ENCODE measurements at places on chromosomes 4 and X. TPM values are rescaled to one million over a fixed set of nuclear protein-coding genes. Genes with fewer than 3 reads are reported as not detected.
A peak's percentile ranks its signal among the peaks of the same experiment; 100 is the strongest.

DNA sequence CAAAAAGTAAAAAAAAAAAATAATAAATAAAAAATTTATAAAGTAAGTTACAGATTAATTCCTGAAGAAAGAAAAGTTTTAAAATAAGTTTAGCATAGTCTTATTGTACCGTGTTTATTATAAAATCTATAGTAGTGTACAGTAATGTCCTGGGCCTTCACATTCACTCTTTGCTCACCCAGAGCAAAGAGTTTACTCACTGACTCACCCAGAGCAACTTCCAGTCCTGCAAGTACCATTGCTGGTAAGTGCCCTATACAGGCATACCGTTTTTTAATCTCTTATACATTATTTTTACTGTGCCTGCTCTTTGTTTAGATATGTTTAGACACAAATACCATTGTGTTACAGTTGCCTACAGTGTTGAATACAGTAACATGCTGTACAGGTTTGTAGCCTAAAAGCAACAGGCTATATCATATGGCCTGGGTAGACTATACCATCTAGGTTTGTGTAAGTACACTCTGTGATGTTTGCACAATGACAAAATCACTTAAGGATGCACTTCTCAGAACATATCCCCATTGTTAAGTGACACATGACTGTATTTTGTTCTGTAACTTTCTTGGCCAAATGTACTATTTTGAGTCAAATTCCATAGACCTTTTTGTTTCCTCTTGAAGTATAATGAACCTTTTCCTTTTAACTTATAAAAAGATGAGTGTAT, 199.0 kb upstream of the NUDT6 start:
- DNase-seq = peak; percentile 36

GRCh38 chrX:19791562-19791961, 95.8 kb downstream of the SH3KBP1 start:
- no peak for DNase-seq

GRCh38 chr4:569958-570667, 6.0 kb downstream of the TMEM271 start:
- no peak for DNase-seq

GRCh38 chr4:136687118-136687517, 845.2 kb downstream of the PCDH18 start:
- peak; percentile 16 for DNase-seq

DNA sequence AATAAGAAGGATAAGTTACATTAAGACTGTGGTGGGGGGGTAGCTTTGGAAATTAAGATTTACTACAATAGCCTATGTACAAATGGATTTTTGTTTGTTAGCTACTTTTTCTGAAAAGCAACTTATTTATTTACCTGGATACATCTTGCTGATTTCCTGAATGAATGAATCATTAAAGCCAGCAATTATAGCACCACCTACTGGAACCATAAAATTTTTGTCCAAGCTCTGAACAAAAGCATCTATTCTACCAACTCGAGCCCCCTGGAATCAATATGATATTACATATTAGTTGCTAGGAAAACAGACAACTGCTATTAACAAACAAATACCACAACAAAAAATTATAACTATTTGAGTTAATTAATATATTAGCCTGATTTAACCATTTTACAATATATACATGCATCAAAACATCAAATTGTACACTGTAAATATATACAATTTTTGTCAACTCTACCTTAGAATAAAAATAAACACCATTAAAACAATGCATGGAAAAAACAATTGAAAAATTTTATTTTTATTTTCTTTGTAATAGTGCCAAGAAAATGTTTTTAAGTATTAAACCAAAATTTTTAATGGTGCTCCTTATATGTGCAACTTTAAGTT, 15.3 kb downstream of the SEPSECS start:
- DNase-seq = peak; percentile 50

GRCh38 chr4:123676890-123677229, 280.3 kb downstream of the SPRY1 start:
- DNase-seq = no peak

- DNase-seq = no peak
Observed at GRCh38 chrX:107721318-107721717, 54.3 kb downstream of the TSC22D3 start.

DNA sequence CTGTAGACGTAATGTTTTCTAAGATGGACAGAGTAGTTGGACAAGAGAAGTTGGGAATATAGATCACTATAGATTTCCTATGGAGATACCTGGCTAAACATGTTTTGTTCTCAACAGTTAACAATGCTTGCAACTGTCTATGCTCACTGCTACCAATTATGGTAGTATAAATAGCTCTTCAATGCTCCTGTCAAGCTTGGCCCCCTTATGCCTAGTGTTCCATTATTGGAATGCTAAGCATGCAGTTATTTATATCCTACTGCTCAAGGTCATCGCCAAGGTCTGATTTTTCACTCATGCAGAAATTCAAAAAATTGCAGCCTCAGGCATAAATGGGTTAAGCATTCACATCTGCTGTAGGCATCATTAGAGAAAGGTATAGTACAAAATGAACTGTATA, 519.0 kb downstream of the IL15 start:
- no peak for DNase-seq

GRCh38 chrX:106863697-106864096, 39.4 kb downstream of the RIPPLY1 start:
- no peak for DNase-seq

- DNase-seq = no peak
Observed at GRCh38 chr4:183506389-183506735, 1.5 kb downstream of the ING2 start.

DNA sequence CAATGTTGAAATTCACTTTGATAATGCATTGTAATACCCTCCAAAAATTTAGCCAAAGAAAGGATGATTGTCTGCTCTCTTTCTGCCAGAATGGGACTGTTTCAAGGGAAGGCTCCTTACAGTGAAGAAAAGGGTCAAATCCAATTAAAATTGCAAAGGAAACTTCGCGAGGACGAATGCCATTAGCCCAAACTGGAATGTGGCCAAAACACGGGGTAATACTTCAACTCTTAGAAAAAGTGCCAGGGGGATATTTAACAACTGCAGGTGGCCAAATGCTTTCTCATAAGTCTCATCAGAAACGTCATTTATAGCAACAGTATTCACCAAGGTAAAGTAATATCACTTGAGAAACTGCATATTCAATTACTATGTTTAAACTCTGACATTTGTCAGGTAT, 29.0 kb downstream of the NKX3-2 start:
- DNase-seq = no peak

- no peak for DNase-seq
Observed at GRCh38 chr4:58499182-58499581, 1389.0 kb upstream of the IGFBP7 start.

DNA sequence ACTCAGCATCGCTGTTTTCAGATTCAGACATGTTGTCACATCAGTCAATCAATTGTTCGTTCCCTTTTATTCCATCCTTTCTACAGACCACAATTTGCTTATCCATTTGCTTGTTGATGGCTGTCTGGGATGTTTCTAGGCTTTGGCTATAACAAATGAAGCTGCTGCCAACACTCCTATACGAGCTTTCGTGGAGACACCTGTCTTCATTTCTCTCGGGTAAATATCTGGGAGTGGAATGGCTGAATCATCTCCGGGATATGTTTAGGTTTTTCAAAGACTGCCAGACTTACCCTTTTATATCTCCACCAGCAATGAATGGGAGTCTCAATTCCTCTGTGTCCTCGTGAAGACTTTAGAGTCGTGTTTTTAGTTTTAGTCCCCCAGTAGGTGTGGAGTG, 118.9 kb downstream of the SORCS2 start:
- no peak for DNase-seq

DNA sequence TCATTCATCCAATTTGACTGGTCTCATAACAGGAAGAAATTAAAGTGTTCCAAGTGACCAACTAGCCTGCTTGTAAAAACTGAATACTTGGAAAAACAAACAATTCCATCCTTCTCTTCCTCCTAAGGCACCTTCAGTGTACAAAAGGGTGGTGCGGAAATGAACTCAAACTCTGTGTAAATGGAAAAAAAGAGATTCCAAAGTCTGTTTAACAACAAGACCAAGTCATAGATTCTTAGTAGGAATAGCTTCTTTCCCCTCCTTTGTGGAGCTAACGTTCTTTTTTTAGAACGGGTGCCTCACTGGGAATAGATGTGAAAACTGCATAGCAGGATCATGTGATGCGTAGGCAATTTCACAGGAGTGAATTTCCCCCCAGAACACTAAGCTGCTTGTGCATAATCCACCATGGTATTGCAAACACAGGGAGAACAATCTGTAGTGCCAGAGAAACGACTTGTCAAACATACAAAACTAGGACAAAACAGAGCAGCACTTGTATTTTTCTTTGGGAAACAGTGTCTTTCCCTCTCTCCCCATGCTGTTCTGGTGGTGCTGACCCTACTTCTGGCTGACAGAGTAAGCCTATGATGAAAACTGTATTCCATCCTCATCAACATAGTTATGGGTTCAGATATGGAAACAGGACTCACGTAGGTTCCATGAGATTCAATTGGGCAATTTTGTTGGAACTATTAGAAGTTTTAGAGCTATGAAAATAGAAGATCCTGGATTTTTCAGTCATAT, 13.2 kb upstream of the SOD3 start:
- DNase-seq = peak; percentile 80

DNA sequence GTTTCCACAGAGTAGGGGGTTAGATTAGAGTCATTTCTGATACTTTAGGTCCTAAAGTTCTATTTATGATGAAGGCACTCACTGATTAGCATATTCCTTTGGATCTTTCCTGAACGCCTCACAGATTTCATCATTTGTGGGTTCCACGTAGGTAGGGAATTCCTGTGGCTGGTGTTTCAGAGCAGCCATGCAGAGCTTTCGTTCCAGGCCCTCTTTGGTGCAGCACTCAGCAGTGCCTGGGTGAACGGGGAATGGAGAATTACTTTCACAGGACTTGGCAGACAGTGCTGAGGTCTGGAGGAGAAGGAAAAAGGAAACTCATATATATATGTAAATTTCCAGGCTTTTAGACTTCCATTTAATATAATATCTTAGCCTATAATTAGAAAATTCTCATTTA, 18.5 kb downstream of the GC start:
- DNase-seq = no peak

GRCh38 chr4:38062088-38062775, 102.0 kb downstream of the PTTG2 start:
- peak; percentile 93 for DNase-seq

DNA sequence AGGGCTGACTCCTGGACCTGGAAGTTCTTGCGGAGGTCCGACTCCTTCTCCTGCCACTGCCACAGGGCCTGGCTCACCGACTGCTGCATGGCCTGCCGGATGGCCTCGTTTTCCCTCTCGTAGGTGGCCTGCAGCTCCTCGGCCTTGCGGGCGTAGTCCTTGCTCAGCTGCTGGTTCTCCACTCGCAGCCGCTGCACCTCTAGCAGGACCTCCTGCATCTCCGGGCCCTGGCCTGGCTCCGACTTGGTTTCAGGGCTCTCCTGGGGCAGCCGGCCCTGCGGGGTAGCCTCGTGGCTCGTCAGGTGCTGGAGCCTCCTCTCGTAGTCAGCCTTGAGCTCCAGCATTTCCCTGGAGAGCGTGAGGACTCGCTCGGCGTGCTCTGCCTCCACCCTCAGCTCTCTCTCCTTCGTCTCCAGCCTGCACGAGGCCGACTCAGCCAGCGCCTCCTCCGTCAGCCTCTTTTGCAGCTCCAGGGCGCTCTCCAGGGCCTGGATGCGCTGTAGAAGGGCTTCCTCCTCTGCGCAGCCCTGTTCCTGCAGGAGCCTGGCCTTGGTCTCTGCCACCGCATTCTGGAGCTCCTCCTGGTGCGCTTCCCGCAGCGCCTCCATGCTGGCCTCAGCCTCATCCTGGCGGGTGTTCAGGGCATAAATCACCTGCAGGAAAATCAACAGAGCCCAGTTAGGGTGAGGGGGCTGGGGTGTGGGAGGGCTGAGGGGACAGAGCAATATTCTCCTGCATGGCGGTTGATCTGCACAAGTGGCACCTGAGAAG, 72.2 kb downstream of the FAM184B start:
- no peak for DNase-seq

GRCh38 chr4:82560853-82561785, 669 bp downstream of the TMEM150C start:
- no peak for DNase-seq

- DNase-seq = peak; percentile 37
Observed at GRCh38 chr4:77047037-77047436, 28.8 kb downstream of the CCNI start.

- peak; percentile 68 for DNase-seq
Observed at GRCh38 chr4:71187404-71188155, 151.2 kb upstream of the SLC4A4 start.

DNA sequence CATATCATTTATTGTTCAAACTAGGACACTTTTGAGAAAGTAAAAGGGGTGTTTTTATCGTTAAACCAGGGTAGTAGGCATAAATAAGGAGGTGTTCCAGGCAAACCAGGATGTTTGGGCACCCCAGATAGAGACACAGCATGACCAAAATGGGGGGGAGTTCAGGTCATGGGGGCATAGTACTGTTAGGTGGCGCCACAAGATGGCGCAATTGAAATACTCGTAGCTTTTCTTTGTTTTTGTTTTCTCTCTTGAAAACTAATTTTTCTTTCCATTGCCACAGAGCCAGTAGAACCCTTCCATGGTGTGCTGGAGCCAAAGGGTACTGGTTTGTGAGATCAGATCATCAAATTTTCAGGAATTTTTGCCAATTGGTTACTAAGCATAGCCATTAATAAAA, 283.4 kb downstream of the BCOR start:
- peak; percentile 32 for DNase-seq

The CCDC110 gene
- not detected for total RNA-seq

The CLNK gene
- not detected for total RNA-seq

The HMX1 gene
- total RNA-seq = not detected

The GAGE12H gene
- not detected for total RNA-seq

The PCSK1N gene
- not detected for total RNA-seq

The LEF1 gene
- 0.10 TPM for total RNA-seq

The UCP1 gene
- not detected for total RNA-seq

The TMEM154 gene
- total RNA-seq = 0.56 TPM

The AGA gene
- 16.0 TPM for total RNA-seq

The NPY5R gene
- total RNA-seq = not detected
